ENCODE measurements at places on chromosomes 2 and 18.

DNA sequence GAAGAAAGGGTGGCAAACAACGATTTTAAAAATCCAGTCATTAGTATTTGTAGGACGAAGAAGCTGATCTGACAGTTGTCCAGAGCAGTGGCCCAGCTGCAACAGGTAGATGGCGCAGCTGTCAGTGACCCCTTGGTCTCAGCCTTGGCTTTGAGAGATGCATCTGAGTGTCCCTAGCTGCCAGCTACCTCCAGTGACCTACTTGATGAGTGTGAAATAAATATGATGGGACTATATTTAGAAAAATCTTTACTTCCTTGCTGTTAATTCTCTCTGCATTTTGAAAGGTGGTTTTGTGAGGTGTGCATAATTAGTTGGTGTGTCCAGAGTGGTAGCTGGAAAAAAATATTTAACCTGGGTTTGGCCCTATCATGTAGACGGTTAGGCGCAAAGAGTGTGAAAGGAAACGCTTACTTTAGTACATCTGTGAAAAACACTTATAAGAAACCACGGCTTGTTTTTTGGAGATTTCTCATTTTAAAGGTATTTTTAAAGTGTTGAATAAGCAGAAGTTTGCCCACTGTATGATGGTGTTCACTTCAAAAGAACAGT lies 963 bp downstream of the INPP1 start:
- DNase-seq: peak; percentile 67

- DNase-seq: peak; percentile 17
Measured at GRCh38 chr2:6181525-6181924, 489.3 kb downstream of the SOX11 start.

DNA sequence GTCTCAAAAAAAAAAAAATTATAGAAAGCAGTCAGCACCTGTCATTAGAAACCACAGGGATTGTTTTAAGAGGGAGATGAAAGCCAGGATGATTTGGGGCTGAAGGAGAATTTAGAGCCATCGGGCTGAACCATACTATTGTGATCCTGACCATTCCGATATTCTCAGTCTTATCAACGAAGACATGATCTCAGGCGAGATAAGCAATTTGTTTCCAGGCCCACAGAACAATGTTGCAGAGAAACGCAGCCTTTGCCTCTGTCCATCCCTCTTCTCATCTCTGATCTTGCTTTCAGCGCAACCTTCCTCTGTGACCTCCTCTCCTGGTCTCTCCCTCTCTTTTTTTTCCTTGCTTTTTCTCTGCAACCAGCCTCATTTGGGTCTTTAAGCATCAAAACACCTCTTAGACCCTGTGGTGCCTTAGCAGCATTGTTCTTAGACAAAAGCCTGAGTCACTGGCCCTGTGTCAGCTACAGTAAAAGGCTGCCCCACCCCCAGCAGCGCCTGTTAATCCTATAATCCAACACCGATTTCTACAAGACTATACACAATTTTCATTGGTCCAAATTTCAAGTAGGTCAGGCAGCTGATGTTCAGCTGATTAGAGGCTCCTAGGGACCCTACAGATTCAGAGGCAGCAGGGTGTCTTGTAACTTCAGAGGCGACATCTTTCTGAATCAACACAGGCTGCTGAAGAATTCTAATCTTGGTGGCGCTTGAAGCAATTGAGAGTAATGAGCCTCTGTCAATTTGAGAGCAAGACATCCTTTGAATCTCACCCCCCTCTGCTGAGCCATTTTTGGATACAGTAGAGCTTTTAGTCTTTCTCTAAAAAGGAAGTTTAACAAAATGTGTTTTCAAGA lies 206.0 kb downstream of the NCK2 start:
- no peak for DNase-seq

DNA sequence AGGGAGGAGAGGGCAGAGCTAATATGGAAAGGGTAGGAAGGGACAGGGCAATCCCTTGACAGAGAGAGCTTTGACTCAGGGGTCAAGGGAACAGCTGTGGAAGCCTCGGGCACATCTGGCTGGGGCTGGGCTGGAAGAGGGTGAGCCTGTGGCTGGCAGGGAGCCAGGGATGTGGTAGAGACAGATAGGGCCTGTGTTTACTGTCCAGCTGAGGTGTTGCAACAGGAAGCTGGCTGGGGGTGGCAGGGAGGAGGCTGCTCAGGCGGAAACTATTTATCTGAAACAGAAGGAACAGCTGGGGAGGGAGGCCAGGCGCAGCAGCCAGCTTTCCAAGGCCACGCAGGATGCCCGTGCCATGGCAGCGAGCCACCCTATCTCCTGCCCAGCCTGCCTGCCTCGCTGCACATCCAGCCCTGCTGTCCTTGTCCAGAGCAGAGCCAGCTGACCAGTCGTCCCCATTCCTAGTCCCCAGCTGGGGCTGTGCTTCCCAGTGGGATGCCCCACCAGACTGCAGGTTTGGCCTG lies 264.7 kb downstream of the CYP26B1 start:
- peak; percentile 68 for DNase-seq

DNA sequence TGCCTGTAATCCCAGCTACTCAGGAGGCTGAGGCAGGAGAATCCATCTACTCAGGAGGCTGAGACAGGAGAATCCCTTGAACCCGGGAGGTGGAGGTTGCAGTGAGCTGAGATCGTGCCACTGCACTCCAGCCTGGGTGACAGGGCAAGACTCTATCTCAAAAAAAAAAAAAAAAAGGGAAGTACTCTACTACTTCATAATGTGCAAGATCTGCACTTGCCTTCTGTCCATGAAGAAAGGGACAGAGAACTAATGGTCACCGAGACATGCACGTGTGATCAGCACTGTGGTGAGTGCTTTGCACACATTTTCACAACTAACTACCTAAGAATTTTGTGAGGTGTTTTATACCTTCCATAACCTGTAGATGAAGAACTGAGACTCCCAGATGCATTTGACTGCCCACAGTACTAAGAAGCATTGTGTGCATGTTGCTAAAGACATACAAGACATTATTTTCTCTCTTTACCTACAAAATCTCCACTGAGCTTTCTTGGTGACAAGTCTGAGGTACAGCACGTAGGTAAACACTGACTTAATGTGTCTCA lies 784.8 kb upstream of the ID2 start:
- no peak for DNase-seq

GRCh38 chr2:80168037-80168436 lies 136.5 kb downstream of the LRRTM1 start:
- DNase-seq: no peak

- DNase-seq: no peak
Measured at GRCh38 chr18:51260118-51260517, 62.6 kb upstream of the MEX3C start.

DNA sequence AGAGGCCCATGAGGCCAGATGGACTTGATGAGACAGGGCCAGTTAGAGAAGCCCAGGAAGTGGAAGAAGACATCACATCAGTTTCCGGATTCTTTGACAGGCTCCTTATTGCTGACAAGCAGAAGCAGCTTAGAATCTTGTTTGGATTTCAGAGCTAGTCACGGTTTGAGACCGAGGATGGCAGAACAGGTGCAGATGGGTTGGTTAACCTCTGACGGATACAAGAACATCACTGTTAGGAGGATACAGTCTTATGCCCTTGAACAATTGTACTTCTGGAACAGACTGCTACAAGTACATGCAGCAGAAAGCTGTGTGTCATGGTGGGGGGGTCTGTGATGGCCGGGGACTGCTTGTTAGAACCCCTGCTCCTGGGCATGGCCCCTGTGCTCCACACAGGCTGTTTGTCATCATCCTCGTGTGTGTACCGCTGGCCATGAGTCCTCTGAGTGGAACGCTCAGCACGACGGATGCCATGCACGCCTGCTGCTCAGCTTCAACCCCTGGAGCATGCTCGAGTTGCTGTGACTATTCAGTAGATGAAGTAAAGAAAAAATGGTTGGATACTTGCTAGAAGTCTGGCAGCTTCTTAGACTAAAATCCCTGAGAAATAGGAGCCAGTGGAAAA lies 217.7 kb downstream of the SH3RF3 start:
- DNase-seq: no peak

DNA sequence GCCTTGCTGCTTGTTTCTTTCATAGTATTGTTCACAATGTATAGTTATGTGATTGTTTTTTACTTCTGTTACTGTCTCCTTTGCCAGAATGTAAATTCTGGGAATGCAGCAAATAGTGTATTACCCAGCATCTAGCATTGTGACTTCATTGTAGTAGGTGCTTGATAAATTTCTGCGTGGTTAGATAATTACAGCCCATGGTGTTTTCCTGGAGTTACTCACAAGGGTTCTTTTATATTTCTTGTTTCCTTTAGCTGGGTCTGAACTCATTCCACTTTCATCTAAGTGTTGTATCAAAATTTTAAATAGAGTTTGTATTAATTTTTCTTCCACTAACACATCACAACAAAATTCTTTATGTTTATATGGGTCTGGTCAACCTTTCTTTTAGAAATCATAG lies 132.6 kb downstream of the MAP4K4 start:
- no peak for DNase-seq

DNA sequence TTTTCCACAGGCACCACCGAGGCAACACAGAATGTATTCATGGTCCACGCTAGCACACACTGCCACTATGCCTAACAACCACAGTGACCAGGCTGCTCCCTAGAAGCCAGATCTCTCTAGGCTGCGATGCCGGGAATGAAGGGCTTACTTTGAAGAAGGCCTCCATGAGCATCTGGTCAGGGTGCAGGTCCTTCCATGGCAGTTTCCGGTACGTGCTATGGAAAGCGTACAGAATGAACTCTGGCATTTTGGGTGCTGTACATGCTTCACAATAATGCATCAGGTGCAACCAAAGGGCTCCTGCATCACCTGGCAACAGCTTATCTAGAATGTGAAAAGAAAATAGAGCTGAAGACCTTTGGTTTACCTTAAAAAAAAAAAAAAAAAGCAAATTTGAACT lies 44.9 kb downstream of the SIGLEC15 start:
- no peak for DNase-seq

GRCh38 chr2:207617011-207617671 lies 8.1 kb downstream of the METTL21A start:
- DNase-seq: peak; percentile 88

- DNase-seq: no peak
Measured at GRCh38 chr2:224178056-224178455, 139.0 kb upstream of the SERPINE2 start.

GRCh38 chr2:70552501-70553333 lies 909 bp downstream of the TGFA start:
- peak; percentile 53 for DNase-seq

DNA sequence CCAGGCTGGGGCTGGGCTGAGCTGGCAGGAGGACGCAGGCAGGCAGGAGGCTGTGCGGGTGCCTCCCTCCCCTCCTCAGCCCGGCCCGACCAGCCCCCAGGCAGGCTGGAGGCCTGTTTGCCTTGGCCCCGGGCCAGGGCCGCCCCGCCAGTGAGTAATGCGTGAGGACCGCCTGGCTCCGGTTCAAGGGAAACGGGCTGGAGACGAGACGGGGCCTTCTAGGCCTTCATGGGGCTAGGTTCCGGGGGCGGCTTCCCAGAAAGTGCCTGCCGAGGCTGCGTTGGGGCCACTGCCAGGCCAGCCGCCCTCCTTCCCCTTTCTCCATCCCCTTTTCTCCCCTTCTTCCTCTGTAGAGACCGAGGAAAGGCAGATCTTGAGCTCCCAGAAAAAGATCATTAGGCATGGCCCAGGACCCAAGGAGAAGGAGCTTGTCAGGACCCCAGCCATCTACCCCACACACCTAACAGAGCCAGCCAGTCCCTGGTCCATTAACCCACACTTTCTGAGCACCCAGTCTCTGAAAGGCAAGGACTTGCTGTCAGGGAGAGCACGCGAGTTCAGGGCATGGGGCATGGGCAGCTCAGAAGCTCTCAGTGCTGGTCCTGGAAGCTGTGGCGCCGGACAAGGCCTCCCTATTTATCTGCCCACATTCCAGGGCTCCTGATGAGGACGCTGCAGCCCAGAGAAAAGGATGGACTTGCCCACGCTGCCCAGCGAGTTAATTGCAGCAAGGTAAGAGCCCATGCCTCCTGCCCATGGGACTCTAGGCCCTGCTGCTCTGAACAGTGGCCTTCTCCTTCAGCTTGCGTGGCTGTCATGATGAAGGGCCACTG lies 48.5 kb downstream of the SMAD7 start:
- peak; percentile 77 for DNase-seq

GRCh38 chr2:164061129-164061746 lies 325.4 kb upstream of the FIGN start:
- peak; percentile 20 for DNase-seq

GRCh38 chr2:85511008-85511811 lies 27.8 kb upstream of the MAT2A start:
- no peak for DNase-seq

DNA sequence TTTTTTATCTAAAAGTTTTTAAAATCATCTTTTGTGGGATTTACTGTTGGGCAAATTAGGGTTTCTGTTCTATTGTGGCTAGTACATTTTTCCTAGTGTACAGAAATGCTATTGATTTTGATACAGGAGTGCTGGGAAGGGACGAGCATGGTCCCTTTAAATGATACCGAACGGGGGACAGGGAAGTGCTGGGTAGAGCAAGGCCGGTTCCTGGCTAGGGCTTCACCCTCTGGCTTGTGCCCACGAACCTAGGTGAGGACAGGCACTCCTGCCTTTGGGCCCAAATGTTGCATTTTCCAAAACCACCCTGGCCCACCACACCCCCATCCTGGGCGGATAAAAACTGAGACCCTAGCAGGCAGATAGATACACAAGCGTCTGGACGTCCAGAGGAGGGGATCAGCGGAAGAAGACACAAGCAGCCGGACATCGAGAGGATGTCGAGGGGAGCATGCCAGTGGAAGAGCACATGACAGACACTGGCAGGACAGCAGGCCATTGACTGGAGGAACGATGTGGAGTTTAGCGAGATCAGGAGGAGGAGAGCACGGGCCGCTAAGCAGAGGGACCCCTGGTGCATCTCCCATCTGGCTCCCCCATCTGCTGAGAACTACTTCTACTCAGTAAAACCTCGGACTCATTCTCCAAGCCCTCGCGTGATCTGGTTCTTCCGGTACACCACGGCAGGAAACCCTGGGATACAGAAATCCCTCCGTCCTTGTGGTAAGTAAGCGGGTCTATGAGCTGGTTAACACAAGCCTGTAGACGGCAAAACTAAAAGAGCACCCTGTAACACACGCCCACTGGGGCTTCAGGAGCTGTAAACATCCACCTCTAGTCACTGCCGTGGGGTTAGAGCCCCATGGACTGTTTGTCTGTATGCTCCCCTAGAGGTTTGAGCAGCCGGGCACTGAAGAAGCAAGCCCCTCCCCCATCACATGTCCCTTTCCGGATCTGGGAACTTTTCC lies 13.5 kb upstream of the CALCRL start:
- peak; percentile 87 for DNase-seq

DNA sequence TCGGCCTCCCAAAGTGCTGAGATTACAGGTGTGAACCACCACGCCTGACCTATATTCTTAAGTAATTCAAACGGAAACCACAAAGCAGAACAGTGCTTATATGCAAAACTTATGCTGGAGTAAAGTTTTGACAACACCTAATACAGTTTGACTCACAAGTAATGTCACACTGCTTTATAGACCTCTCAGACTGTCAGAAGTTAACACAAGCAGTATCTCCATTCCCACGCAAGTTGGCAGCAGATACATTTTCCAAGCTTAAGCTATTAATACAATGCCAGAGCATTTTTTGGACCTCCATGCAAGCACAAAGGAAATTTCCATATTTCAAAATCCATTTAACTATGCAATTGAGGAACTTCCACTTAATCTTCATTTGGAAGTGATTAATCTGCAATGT lies 21.0 kb upstream of the SANBR start:
- DNase-seq: no peak
